ENCODE measurements at places on chromosomes 12 and 14.

DNA sequence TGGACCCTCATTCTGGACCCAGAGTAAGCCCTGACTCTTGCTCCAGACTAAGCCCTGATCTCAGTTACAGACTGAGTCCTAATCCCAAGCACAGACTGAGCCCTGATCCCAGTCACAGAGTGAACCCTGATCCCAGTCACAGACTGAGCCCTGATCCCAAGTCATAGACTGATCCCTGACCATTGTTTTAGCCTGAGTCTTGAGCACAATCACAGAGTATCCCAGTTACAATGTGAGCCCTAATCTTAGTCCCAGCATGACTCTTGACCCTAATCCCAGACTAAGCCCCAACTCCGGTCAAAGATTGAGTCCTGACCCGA is 240.6 kb downstream of the RBM19 start:
- no peaks in the 10 kb centered on the region for H3K27me3 ChIP-seq
- H3K4me3 ChIP-seq, result no peak overlapping the region
- DNase-seq, result no peak
- no peaks in the 10 kb centered on the region for H3K36me3 ChIP-seq

- H3K27me3 ChIP-seq, result peaks cover 11% of the 10 kb centered on the region
- no peaks in the 10 kb centered on the region for H3K36me3 ChIP-seq
Observed at GRCh38 chr14:62001963-62002362, 239.7 kb downstream of the SNAPC1 start.

DNA sequence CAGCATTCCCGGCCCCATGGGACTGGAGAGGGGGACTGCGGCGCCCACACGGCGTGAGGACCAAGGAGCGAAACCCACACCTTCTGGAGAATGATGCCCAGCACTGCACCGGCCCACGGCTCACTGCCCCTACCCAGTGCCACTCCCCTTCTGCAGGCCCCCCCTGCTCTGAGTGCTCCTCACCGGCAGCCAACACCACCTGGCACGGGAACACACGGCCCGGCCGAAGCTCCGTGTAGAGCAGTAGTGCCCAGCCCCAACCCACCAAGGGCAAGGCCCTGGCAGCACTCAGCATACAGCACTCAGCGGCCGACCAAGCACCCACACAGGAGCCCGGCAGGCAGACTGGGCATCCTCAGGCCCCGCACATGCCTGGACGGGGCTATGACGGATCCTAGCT is 13.4 kb downstream of the BTBD6 start:
- peaks cover 10% of the 10 kb centered on the region for H3K4me1 ChIP-seq
- no peak for DNase-seq
- no peak overlapping the region for H3K27ac ChIP-seq
- H3K36me3 ChIP-seq, result peaks cover 6% of the 10 kb centered on the region
- H3K27me3 ChIP-seq, result no peaks in the 10 kb centered on the region
- H3K4me3 ChIP-seq, result no peak overlapping the region

DNA sequence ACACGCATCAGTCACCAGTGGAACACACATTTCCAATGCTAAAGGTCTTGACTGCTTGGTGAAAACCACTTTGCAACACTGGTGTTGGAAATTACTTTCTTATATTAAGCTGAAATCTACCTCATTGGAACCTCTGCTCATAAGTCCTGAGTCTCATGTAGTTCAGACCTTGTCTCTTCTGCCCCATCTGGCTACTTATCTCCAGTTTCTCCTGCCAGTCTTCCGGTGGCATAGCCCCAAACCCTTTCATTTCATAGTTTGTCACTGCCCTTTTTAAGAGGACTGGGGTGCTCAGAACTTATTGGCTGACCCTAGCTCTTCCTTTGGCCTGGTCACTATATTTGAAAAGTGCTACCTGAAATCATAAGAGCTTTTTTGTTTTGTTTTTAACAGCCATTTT is 43.7 kb downstream of the HELB start:
- peaks cover 17% of the 10 kb centered on the region for H3K4me1 ChIP-seq
- no peaks in the 10 kb centered on the region for H3K27me3 ChIP-seq
- no peak for DNase-seq
- peaks cover 80% of the 10 kb centered on the region for H3K36me3 ChIP-seq

GRCh38 chr12:60421741-60422140 is 825.9 kb downstream of the SLC16A7 start:
- H3K4me3 ChIP-seq, result no peak overlapping the region
- H3K27ac ChIP-seq, result no peak overlapping the region
- H3K36me3 ChIP-seq, result no peaks in the 10 kb centered on the region
- no peak for DNase-seq
- H3K4me1 ChIP-seq, result no peaks in the 10 kb centered on the region
- no peaks in the 10 kb centered on the region for H3K27me3 ChIP-seq

GRCh38 chr12:18135086-18135485 is 45.1 kb upstream of the RERGL start:
- no peak overlapping the region for H3K4me3 ChIP-seq
- no peaks in the 10 kb centered on the region for H3K4me1 ChIP-seq
- H3K27me3 ChIP-seq, result no peaks in the 10 kb centered on the region
- no peaks in the 10 kb centered on the region for H3K36me3 ChIP-seq
- no peak for DNase-seq
